ENCODE measurements at places on chromosomes 7 and 10. TPM values are rescaled to one million over a fixed set of nuclear protein-coding genes. Genes with fewer than 3 reads are reported as not detected.

The PRKCQ gene
- 1.9 TPM for total RNA-seq

The CPVL gene
- total RNA-seq, result 6.3 TPM

The FOXL3 gene
- total RNA-seq, result not detected

The LIPF gene
- total RNA-seq, result 0.18 TPM

The OR9A2 gene
- not detected for total RNA-seq

The CAMK2G gene
- 28.8 TPM for total RNA-seq

The CHAT gene
- total RNA-seq, result not detected

The CUZD1 gene
- 0.35 TPM for total RNA-seq

The ADAMTS14 gene
- 3.4 TPM for total RNA-seq

The PPP1R3C gene
- 0.87 TPM for total RNA-seq

The FOXP2 gene
- 0.68 TPM for total RNA-seq

The GPR85 gene
- 0.24 TPM for total RNA-seq

The CXCL12 gene
- 9.5 TPM for total RNA-seq

The ACSM6 gene
- total RNA-seq, result not detected

The JAZF1 gene
- total RNA-seq, result 8.9 TPM

The NUTM2A gene
- 0.82 TPM for total RNA-seq

The CHN2 gene
- 7.0 TPM for total RNA-seq

The TUBAL3 gene
- total RNA-seq, result not detected

The CYP26C1 gene
- total RNA-seq, result 1.1 TPM

The OR2A5 gene
- not detected for total RNA-seq

The NODAL gene
- total RNA-seq, result not detected

The GIMAP6 gene
- 82.2 TPM for total RNA-seq

The LIPN gene
- total RNA-seq, result not detected

The TRIM73 gene
- total RNA-seq, result 2.6 TPM

The GNAT3 gene
- not detected for total RNA-seq

The SLC13A1 gene
- total RNA-seq, result not detected

The CPN1 gene
- not detected for total RNA-seq

The PTPRN2 gene
- total RNA-seq, result 13.0 TPM

Data from glomerular endothelial cell (primary cell).